ENCODE measurements at places on chromosomes 2 and 18.

GRCh38 chr2:188979187-188980114, 5.3 kb downstream of the COL3A1 start:
- DNase-seq, result no peak

- DNase-seq, result no peak
Observed at GRCh38 chr18:51288582-51288981, 91.1 kb upstream of the MEX3C start.

DNA sequence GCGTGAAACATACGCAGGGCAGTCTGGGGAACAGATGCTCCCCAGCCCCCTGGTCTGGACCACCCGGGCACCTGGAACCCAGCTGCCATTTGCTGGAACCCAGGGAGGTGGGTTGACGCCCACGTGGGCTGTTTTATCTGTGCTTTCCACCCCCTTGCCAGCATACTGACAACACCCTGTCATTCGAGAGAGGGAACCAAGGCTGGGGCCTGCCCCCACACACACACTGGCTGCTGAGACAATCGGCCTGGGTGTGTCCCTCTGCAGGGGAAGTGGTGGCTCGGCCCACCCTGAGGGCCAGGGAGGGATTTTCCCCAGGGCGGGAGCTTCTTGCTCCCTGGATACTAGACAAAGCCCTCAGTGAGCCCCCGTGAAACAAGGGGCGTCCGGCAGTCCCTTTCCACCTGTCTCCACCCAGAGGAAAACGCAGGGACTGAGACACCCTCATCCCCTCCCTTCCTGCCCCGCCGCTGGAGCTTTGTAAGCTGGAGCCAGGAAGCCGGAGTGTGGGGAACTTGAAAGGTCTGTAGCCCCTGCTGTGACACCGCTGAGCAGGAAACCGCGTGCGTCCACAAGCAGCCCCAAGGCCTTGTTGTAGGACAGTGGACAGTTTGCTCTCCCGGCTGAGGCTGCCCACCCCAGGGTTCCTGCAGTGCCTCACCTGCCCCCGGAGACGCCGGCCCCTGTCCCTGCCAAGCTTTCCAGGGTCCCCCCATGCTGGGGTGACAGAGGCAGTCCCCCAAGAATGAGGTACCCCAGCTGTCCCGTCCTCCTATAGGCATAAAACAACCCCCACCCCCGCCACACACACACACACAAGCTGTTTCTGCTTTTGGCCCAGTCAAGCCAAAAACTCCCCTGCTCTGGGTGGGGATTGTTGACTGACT, 14.1 kb upstream of the KLF11 start:
- no peak for DNase-seq

DNA sequence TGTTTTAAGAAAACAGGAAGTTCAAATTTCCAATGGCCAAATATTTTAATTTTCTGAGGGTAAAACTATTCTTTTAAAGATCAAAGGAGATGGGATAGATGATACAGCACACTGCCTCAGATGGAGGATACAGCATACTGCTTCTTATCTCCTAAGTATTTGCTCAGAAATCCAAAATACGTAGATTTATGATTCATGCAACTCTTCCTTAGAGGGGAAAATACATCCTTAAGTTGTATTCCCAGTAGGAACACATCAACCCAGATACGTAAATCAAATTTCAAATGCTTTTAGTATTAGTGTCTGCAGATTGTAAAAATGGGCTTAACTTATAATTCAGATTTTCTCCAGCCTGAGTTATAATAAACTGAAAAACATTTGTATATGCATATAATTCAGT, 235.2 kb downstream of the ZNF385B start:
- DNase-seq, result no peak

GRCh38 chr2:27281442-27281841, 787 bp upstream of the TRIM54 start:
- no peak for DNase-seq

GRCh38 chr2:7430869-7431641, 513.8 kb downstream of the RNF144A start:
- DNase-seq, result peak; percentile 81

DNA sequence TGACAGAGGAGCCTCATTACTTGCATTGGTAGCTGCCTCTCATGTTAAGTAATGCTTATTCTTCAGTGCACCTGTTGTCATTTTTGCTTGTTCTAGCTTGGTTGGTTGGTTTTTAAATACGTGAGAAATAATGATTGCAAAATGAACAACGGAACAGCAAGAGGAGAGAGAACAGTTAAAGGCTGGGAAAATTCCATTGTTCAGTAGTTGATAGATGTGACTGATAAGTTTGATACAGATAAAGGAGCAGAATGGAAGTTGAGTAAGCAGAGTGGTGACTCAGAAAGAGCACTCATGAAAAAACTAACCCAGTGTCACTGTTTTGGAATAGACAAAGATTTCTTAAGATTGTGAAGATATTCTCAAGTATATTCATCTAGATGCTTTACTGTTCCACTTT, 50.5 kb downstream of the MTA3 start:
- no peak for DNase-seq

GRCh38 chr18:47526147-47526546, 274.7 kb upstream of the SKOR2 start:
- no peak for DNase-seq

DNA sequence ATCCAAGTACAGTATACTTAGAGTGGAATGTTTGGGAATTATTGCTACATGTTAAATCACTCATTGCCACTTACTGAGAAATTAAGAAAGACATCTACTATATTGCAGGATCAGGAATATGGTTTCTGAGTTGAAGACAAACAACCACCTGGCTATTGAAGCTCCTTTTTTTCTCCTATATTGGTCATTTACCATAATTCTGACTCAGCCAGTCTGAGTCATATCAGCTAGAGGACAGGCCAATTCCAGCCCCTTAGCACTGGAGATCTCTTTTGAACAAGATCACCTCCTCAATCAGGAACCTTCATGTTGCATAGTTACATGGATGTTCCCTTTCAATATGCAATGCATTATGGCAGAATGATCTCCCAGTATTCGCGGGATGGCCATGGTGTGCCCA, 42.7 kb upstream of the CDH19 start:
- DNase-seq, result no peak

GRCh38 chr2:130918393-130918792, 81.7 kb downstream of the ARHGEF4 start:
- no peak for DNase-seq

GRCh38 chr2:196802401-196802800, 2.9 kb upstream of the GTF3C3 start:
- DNase-seq, result no peak

DNA sequence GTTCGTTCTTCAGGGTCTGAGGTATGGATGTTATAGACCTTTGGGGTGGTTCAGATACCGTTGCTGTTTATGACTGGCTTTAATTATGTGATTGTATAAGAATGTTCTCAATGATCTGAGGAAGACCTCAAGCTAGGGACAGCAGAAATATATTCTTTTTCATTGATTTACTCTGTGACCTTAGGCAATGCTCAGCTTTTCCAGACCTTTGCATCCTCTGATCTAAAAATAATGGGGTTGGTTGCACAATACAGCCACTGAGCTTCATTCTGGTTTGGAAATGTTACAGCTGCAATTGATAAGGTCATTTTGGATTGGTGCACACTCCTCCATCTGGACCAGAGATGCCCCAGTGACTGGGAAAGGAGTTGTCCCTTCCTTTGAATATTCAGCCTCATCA, 17.2 kb upstream of the CABYR start:
- DNase-seq, result no peak

- DNase-seq, result no peak
Observed at GRCh38 chr2:28415010-28415409, 22.4 kb downstream of the FOSL2 start.

DNA sequence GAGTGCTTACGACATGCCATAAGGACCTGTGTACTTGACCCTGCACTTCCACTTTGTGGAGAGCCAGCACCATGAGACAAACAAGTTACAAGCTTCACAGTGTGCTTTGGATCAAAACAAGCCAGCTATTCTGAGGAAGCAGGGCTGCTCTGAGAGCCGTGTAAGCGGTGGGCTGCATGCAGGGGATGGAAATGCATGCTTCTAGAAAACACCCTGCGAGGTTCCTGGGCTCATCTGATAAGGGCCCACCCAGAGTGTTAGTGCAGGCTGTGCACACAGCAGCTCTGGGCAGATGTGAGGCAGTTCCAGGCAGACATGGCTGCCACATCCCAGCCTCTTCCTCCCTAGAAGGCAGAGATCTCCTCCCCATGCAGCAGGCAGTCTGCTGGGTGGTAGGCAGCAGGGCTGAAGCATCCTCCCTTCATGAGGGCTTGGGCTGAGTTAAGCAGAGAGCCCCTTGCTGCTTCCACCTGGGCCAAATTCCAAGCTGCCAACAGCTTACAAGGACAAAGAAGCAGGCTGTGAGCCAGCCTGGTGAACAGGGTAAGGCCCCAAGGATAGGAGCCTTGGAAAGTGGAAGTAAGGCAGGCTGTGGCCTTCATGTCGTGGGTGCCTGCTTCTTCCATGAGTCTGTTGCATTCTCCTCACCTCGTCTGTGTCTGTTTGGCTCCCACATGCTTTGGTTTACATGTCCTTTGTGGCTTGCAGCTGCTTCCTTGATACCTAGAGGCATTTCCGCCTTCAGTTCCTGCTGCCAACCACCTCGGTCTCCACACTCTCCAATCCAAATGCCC, 7.7 kb downstream of the PSD4 start:
- DNase-seq, result no peak

DNA sequence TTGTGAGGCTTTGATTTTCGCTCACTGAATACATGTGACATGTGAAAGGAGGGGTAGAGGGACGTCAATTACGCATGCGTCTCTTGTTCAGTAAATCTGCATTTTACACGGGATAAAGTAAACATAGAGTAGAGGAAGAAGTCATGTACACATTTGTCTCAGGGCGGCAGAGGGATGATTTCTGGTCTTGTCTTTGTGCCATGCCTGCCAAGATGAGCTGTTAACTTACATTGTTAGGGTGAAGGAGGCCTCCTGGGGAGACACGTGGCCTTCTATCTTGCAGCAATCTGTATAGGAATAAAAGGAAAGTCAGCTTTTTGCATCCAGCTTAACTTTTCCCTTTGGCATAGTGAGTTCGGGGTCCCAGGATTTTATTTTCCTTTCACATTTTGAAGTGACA, 106.3 kb downstream of the LDLRAD4 start:
- DNase-seq, result no peak

GRCh38 chr18:66078925-66079800, 328.4 kb downstream of the CDH7 start:
- no peak for DNase-seq

GRCh38 chr2:97951155-97951680, 44.5 kb downstream of the TMEM131 start:
- DNase-seq, result no peak

DNA sequence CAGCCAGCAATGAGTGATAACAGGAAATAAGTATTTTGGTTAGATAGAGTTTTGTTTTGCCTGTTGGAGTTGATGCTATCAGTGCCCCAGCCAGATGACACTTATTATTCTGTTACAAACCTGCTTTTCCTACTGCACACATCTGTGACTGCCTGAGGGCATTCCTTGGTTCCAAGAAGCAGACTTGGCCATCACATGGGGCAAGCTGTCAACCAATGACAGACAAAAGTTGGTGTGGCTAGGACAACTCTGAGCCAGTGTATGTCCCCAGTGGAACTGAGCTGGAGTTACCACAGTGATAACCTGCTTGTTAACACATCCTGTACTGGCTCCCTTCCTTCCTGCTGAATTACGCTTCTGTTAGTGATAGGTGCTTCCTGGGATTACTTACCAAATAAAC, 54.5 kb downstream of the FAM171B start:
- DNase-seq, result peak; percentile 37

GRCh38 chr18:51068105-51068504, 38.1 kb downstream of the SMAD4 start:
- no peak for DNase-seq

DNA sequence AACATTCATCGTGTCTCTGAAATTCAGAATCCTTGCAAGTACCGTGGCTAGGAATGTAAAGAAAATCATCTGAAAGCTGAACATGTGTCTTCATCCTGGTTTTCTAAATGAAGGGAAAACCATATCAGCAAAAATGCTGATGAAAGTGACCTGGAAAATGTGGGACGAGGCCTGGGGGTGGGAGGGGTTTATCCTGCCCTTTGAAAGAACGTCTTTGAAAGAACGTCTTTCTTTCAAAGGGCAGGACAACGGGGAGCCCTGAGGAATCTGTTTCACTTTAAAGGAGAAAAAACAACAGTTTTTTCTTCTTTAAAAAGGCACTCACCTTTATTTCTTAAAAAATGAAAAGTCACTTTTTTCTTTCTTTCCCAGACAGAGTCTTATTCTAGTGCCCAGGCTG, 185.2 kb downstream of the ALPK2 start:
- no peak for DNase-seq

- DNase-seq, result no peak
Observed at GRCh38 chr18:73352546-73352945, 484.8 kb upstream of the NETO1 start.
